ENCODE measurements at places on chromosomes 5 and 9.

GRCh38 chr5:166165596-166165995 is 2125.8 kb upstream of the WWC1 start:
- DNase-seq, result no peak

DNA sequence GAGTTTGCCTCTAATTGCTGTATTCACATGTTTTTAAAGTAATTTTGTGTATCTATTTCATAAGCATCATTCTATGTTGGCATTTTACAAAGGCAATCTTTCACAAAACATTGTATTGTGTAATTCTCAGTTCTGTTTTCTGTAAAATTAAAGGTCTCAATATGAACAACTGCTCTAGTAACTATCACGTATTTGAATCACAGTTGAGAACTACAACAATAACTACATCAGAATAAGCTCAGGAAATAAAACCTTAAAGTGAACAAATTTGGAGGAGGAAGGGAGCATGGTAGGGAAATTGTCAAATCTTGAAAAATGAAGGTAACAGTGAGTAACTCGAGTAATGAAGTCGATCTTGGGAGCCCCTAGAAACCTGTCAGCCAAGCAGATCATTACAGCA is 22.5 kb upstream of the CAMK4 start:
- DNase-seq, result no peak

DNA sequence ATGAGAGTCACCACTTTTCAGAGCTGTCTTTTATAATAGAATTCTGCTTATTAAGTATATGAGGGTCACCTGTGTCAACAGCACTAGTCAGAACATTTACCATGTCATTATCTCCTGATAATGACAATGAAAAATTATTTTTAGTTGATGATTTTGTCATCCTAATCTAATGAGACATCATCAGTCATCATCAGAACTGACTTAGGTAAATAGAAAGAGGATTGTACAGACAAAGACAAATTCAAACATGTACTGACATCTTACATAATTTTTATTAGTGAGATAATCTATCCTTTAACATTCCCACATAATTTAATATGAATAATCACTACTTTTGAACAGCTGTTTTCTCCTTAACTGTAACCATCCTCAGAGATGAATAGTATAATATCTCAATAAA is 22.6 kb downstream of the CDH9 start:
- DNase-seq, result no peak

DNA sequence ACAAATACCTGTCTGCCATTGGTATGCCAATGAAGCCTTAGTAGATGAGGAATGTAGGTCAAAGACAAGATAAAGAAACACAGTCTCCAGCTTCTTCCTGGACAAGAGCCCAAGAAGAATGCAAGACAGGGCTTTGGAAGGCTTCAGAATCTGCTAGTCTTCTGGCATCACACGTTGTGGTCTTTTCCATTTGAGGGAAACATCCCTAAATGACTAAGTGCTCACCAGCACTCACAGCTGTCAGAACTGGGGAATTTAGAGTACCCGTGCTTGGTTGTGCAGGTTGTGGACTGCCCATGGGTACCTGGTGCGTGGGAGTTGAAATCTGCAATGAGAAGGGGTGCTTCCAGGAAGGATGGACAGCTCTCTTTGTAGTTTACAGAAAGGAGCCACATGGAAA is 27.1 kb upstream of the NFIB start:
- DNase-seq, result no peak

DNA sequence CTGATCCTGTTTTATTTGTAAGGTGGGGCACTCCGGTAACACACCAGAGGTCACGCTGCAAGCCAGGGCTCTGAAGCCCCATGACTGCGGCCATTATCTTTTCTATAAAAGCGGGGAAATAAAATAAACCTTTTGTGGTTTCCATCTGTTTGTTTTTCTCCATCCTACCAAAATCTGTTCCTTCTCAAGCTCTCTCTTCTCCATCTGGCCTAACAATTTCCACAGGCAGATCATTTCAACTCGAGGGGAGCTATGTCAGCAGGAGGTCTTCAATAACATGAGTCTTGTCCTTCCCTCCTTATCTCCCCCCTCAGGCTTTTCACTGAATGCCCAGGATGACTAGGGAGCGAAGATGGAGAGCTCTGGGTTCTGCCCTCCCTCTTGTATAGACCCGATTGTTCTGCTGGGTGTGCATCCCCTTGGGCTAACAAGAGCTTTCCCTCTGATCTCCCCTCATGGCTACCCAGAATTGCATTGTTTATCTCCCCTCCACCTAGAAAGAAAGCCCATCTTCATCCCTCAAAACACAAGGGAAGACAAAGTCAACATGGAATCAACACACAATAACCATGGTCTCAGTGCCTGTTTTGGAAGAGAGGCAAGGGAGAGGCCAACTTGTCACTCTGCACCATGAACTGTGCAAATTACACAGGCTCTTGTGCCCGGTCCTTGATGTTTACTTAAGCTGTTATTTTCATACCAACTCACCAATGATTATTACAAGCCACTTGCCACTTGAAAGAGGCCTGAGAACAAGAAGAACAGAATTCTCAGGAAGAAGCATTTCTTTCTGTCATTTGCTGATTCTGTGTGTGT is 187.8 kb downstream of the FANCC start:
- DNase-seq, result no peak

Measured in activated CD8-positive, alpha-beta memory T cell treated with anti-CD3 and anti-CD28 coated beads for 1 hour (primary cell).